ENCODE measurements at places on chromosomes 7 and 10. TPM values are rescaled to one million over a fixed set of nuclear protein-coding genes. Genes with fewer than 3 reads are reported as not detected.

The TSPAN13 gene
- 5.5 TPM for total RNA-seq

The SFTPA1 gene
- total RNA-seq, result not detected

The GIMAP5 gene
- not detected for total RNA-seq

The LBX1 gene
- not detected for total RNA-seq

The GPC2 gene
- total RNA-seq, result 2.5 TPM

The ENKUR gene
- total RNA-seq, result 0.10 TPM

The SPAM1 gene
- total RNA-seq, result not detected

The RELN gene
- total RNA-seq, result not detected

The BEND7 gene
- 0.10 TPM for total RNA-seq

The TMEM229A gene
- not detected for total RNA-seq

The AQP1 gene
- 70.4 TPM for total RNA-seq

The GLI3 gene
- 10.0 TPM for total RNA-seq

The TRIL gene
- total RNA-seq, result 7.1 TPM

The NACAD gene
- total RNA-seq, result 0.24 TPM

The SDK1 gene
- 0.68 TPM for total RNA-seq

The CYP2C19 gene
- 0.12 TPM for total RNA-seq

The ACADSB gene
- total RNA-seq, result 4.2 TPM

The HTR7 gene
- total RNA-seq, result 7.3 TPM

The DNAJB12 gene
- 24.9 TPM for total RNA-seq

The NOS3 gene
- total RNA-seq, result 0.39 TPM

The ZKSCAN5 gene
- total RNA-seq, result 12.7 TPM

The CPXM2 gene
- 0.29 TPM for total RNA-seq

The ZSCAN25 gene
- total RNA-seq, result 6.1 TPM

The COL17A1 gene
- total RNA-seq, result 2.6 TPM

The SPDYE18 gene
- total RNA-seq, result not detected

The AGR2 gene
- not detected for total RNA-seq

The DDIT4 gene
- total RNA-seq, result 138 TPM

The CUBN gene
- 0.98 TPM for total RNA-seq

The HIBADH gene
- 86.2 TPM for total RNA-seq

The RBM33 gene
- total RNA-seq, result 11.6 TPM

Data from RPMI7951 (cell line).